Bronchial epithelial cell (primary cell): ENCODE measurements at places on chromosomes 13 and 19.

DNA sequence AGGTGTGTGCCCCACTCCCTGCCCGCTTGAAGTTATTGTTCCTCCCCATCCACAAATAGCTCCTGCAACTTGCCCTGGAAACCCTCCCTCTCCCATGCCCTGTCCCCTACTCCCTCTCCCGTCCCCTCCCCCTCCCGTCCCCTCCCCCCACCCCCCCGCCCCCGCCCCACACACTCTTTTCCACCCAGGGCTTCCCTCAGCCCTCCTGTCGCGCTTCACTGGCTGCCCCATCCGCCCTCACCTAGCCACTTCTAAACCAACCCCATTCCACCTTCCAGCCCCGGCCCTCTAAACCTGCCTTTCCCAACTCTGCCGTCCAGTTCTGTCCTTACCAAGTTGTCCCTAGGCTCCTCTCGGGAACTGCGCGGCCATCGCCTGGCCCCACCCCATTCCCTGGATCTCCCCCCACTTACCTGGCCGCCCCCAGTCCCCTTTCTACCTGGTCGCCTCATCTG, 993 bp downstream of the RGL3 start:
- DNase-seq = no peak

DNA sequence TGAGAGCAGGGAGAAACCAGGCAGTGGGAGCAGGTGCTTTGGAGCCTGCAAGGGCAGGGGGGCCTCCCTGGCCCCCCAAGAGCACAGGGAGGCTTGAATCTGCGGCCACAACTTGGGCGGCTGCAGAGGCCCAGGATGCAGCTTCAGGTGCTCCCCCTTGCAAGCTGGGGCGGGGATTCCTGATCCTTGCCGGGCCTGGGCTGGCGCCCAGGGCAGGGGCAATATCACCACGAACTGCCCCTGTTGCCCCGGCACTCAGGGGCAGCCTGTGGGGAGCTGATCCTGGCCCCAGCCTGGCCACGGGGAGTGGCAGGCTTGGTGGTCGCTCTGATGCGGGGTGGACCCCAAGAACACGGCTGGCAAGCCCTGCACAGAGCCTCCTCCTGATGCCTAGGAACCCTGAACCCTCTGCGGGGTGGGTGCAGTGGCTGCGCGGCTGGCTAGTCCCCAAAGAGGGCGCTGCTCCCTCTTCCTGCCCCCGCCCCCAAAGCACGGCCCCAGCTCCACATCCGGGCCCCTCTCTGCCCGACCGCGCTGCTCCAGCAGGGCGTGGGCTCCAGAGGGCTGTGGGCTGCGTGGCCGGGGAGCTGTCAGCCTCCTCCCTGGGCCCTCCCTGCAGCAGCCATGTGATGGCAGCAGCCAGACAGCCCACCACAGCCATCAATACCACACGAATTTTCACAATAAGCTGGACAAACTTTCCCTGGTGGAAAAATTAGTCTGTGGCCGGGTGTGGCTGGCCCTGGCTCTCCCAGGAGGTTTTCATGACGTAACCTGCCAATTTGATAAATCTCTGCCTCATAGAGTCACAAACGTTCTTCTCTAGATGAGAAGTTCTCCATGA, 21.0 kb downstream of the TNFSF9 start:
- no peak for DNase-seq

DNA sequence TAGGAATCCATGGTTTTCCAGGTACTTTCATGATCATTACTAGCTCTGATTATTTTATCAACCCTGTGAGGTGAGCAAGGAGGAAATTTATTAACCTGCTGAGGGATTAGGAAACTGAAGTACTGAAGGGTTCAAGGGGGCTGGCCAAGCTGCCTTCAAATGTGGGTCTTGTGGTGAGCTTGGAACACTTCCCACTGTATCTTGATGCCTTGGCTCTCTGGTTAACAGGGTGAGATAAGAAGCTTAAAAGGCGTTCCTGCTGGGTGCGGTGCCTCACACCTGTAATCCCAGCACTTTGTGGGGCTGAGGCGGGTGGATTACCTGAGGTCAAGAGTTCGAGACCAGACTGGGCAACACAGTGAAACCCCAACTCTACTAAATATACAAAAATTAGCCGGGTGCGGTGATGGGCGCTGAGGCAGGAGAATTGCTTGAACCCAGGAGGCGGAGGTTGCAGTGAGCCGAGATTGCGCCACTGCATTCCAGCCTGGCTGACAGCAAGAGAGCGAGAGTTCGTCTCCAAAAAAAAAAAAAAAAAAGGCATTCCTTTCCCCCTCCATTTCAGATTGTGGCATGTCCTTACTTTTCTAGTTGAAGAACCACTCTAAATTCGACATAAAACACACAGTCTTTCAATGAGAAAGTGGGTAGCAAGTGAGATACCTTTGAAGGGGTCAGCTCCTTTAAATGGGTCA, 70.2 kb downstream of the KLF2 start:
- peak; percentile 31 for DNase-seq

- DNase-seq = peak; percentile 85
These were observed 3.3 kb upstream of the RGL3 start for GRCh38 chr19:11422163-11423065.

- no peak for DNase-seq
These were observed 429.8 kb downstream of the FOXO1 start for GRCh38 chr13:40236566-40237168.

GRCh38 chr19:51399231-51399630, 8.8 kb upstream of the C19orf84 start:
- DNase-seq = no peak

- DNase-seq = peak; percentile 17
These were observed 15.8 kb upstream of the ARHGEF7 start for GRCh38 chr13:111099290-111099689.

- no peak for DNase-seq
These were observed 12.1 kb upstream of the LGALS13 start for GRCh38 chr19:39590265-39590664.

- DNase-seq = peak; percentile 45
These were observed 716 bp downstream of the ZNF573 start for GRCh38 chr19:37778613-37779126.

DNA sequence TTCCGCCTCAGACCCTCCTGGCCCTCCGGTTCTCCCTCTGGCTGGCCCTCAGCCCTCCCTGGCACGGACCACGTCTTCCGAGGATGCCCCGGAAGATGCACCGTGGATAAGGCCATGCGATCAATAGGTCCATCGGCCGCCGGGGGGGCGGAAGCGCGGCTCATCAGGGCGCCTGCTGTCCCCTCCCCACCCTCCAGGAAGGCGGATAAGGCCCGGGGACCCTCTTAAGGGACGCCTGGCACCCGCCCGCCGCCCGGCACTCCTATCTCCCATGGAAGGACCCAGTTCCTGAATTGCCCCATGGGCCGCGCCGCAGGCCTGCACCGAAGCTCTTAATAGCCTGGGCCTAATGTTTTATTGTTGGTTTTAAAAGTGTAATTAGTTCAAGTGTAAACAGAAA, 46.2 kb upstream of the TCF3 start:
- no peak for DNase-seq

GRCh38 chr13:20404488-20405222, 121.0 kb downstream of the CRYL1 start:
- no peak for DNase-seq

DNA sequence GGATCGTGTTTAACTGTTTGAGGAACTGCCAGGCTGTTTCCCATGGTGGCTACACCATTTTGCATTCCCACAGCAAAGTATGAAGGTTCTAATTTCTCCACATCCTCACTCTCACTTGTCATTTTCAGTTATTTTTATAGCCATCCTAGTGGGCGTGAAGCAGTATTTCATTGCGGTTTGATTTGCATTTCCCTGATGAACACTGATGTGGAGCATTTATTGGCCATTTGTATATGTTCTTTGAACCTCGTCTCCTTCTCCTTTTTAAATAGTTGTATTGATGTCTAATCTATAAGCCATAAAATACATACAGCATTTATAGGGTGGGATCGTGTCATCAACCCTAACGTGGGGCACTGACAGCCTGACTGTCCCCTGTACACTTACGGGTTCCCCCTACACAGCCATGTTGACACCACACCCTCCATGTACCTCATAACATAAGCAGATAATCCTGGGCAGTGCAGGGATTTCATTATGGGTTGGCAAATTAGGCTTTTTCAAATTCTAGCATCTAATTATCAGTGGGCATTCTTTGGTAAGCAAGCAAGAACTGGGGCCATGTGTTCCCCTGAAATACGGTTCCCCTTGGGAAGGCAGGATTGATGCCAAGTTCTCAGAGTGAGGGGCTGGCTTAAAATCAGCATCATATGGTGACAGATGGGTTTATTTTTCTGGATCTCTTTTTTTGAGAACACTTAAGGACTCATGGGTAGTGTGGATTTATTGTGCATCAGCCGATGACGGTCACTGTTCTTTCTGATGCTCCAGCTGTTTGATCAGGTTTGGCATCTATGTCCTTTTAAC, 11.6 kb upstream of the ZBTB45 start:
- no peak for DNase-seq

DNA sequence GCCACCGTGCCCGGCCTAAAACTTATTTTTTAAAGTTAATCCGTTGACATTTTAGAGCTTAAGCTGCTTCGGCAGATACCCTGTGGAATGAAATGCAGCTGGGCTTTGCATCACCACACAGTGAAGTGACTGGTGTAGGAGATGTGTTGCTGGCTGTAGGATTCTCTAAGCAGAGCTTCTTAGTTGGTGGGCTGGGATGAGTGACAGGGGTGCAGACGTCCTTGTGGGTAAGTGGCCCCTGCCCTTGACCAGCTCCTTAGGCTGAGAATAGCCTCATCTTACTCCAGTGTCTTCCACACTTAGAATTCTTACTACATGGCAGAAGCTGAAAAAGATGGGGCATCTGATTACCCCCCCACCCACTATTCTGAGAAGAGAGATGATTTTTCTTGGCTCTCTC, 11.6 kb downstream of the GATAD2A start:
- no peak for DNase-seq

GRCh38 chr13:28493740-28494503, 1.0 kb downstream of the FLT1 start:
- no peak for DNase-seq

DNA sequence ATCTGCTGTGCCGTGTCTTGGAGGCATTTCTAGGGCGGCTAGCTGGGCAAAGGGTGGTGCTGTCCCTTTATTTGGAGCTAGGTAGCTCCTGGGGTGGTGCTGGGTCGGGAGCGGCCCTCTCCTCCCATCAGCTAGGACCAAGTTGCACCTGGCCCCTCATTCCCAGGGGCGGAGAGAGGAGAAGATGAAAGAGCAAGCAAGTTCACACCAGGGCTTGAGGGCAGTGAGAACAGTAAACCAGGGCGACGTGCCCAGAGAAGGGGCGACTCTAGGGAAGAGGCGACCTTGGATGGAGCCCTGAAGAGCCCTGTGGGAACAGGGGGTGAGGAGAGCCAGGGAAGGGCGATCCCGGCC, 17.0 kb upstream of the KCNN1 start:
- no peak for DNase-seq
